ENCODE measurements at places on chromosomes 2 and 18. TPM values are rescaled to one million over a fixed set of nuclear protein-coding genes. Genes with fewer than 3 reads are reported as not detected.

- no peak overlapping the region for H3K4me3 ChIP-seq
- peak; percentile 52 for DNase-seq
- no peak overlapping the region for H3K27ac ChIP-seq
- no peaks in the 10 kb centered on the region for H3K4me1 ChIP-seq
- no peaks in the 10 kb centered on the region for H3K27me3 ChIP-seq
These were observed 103.8 kb downstream of the TRIM43 start for GRCh38 chr2:95695613-95696012.

- no peak overlapping the region for H3K4me3 ChIP-seq
- H3K27ac ChIP-seq: no peak overlapping the region
- no peaks in the 10 kb centered on the region for H3K36me3 ChIP-seq
- H3K4me1 ChIP-seq: no peaks in the 10 kb centered on the region
These were observed 36.2 kb downstream of the CREB1 start for GRCh38 chr2:207565736-207566500.

GRCh38 chr18:79986726-79987125 is 1.6 kb downstream of the TXNL4A start:
- H3K27me3 ChIP-seq: no peaks in the 10 kb centered on the region
- H3K4me1 ChIP-seq: peaks cover 3% of the 10 kb centered on the region
- H3K4me3 ChIP-seq: no peak overlapping the region
- H3K27ac ChIP-seq: no peak overlapping the region

MPP4 gene
- not detected for total RNA-seq

MYO3B gene
- 2.5 TPM for total RNA-seq

DUSP11 gene
- total RNA-seq: 55.3 TPM

POTEI gene
- total RNA-seq: 38.7 TPM

DNAJC5G gene
- 37.4 TPM for total RNA-seq

All from testis (tissue), 5 donors.